Sigmoid colon (tissue), 7 donors: ENCODE measurements at places on chromosomes 3 and 15. TPM values are rescaled to one million over a fixed set of nuclear protein-coding genes. Genes with fewer than 3 reads are reported as not detected.

- H3K4me1 ChIP-seq: peaks cover 33% of the 10 kb centered on the region
- no peaks in the 10 kb centered on the region for H3K36me3 ChIP-seq
- H3K27ac ChIP-seq: peak overlapping the region; percentile 49
Measured at GRCh38 chr3:189121092-189121491, 50.7 kb upstream of the TPRG1 start.

DNA sequence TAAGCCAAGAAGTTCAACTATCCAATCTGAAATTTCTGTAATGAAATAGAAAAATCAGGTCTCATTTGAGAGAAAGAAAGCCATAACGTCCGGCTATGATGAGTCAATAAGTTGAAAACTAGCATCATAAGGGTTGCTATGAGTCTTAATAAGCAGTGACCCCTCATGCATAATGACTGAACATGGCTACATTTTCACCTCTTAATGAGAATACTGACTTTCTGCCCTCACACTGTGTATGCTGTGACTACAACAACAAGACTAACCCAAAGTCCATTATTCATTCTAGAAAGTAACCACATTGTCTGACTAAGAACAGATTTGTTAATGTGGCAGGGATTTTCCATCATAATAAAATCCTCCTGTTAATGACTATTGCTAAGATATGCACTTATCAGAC is 884.0 kb upstream of the CADM2 start:
- H3K27me3 ChIP-seq: no peaks in the 10 kb centered on the region
- DNase-seq: no peak
- no peak overlapping the region for H3K4me3 ChIP-seq
- no peaks in the 10 kb centered on the region for H3K36me3 ChIP-seq

DNA sequence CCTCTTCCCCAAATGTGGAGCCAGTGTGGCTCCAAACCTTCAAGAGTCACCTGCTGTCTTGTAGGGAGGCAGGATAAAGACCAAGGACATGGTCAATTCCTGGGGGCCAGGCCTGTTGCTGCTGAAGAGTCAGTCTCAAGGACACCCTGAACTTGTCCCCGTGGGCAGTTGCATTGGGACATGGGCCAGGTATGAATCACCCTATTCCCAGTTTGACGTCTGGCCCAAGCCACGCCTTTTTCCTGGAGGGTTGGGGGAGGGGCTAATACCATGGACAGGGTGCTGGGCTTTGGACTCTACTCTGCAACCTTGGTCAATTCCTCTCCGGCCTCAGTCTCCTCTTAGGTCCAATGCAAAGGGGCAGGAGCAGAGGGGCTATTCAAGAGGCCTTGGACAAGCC is 10.4 kb downstream of the ATP2B2 start:
- no peaks in the 10 kb centered on the region for H3K36me3 ChIP-seq
- no peaks in the 10 kb centered on the region for H3K4me1 ChIP-seq
- no peak overlapping the region for H3K4me3 ChIP-seq
- no peak overlapping the region for H3K27ac ChIP-seq

DNA sequence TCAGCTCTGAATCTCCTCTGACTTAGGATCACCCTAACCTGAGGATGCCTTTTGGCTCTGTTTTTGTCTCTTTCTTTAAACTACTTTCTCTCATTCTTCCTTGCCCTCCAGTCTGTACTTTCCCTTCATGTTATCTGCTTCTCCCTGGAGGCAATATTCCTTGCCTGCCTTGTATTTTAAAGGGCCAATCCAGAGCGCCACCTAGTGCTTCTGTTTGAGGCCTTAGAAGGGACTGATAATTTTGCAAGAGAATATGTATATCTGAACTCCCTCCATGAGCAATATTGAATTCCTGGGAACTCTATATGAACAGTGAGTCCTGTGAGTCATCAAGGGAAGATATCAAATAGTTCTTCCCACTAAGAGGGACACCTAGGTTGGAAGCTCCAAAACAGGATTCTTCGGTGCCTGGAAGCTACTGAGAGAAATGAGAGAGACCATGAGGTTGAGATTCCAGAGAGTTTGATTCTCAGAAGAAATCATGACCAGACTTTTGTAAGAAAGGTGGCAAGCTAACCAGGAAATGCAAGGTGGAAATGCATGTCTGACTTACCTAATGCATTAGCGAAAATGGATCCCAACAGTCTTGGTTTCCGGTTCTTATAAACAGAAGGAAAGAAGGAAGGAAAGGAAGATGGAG is 203.8 kb upstream of the CD96 start:
- no peaks in the 10 kb centered on the region for H3K27me3 ChIP-seq
- H3K4me1 ChIP-seq: no peaks in the 10 kb centered on the region
- no peaks in the 10 kb centered on the region for H3K36me3 ChIP-seq
- H3K4me3 ChIP-seq: no peak overlapping the region
- no peak for DNase-seq
- no peak overlapping the region for H3K27ac ChIP-seq

The LMAN1L gene
- total RNA-seq: not detected

GRCh38 chr3:166764698-166765318 is 615.3 kb downstream of the ZBBX start:
- no peaks in the 10 kb centered on the region for H3K27me3 ChIP-seq
- H3K4me3 ChIP-seq: no peak overlapping the region
- no peaks in the 10 kb centered on the region for H3K4me1 ChIP-seq
- DNase-seq: no peak
- no peak overlapping the region for H3K27ac ChIP-seq

The LNP1 gene
- total RNA-seq: 3.6 TPM

DNA sequence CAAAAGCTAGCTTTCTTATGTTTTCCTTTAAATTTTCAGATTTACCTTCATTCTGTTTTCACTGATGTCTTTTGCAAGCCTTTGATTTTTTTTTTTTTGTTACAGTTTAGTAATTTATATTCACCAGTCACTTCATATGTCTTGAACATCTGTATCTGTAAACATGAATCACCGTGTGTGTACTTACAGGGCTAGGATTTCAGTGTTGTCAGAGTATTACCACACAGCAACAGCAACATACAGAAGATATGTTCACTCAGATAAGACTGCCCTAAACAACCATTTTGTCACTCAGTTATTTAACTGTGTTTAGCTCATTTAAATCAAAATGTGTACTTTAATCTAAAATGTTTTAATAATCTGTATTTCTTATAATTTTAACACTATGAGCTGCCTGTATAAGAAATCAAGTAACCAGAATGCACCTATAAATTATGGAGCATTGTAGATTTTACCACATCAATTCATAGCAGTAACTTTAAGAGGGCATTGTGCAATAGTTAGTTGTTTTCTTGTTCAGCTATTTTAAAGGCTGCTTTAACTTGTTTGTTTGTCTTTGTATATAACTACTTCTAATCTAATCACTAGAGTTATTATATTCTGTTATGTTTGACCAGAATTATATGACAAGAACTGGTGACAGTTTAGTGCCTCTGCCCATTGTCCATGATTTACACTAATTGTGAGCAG is 50.4 kb downstream of the GHSR start:
- H3K36me3 ChIP-seq: no peaks in the 10 kb centered on the region
- H3K4me1 ChIP-seq: no peaks in the 10 kb centered on the region
- no peaks in the 10 kb centered on the region for H3K27me3 ChIP-seq
- no peak overlapping the region for H3K27ac ChIP-seq
